ENCODE measurements at places on chromosomes 16 and 17.

- H3K27me3 ChIP-seq: no peaks in the 10 kb centered on the region
- H3K27ac ChIP-seq: no peak overlapping the region
- H3K4me1 ChIP-seq: no peaks in the 10 kb centered on the region
- no peaks in the 10 kb centered on the region for H3K36me3 ChIP-seq
Observed at GRCh38 chr17:43648916-43649315, 12.8 kb downstream of the MEOX1 start.

DNA sequence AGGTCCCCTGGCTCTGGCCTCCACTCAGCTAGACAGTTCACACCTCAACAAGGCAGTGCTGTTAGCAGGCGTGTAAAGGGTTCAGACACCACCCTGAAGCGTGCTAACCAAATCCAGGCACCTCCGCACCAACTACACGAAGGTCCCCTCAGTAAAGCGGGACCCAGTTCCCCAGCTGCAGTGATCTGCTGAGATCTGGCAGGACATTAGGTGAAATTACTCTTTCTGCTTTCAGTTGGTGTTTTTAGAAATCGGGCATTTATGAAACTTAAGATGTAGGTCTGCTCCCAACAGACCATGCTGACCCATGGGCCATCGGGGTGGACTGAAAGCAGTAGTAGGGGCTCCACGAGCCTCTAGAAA is 27.1 kb downstream of the FBXO31 start:
- H3K36me3 ChIP-seq: peaks cover 39% of the 10 kb centered on the region
- H3K27me3 ChIP-seq: no peaks in the 10 kb centered on the region
- H3K4me1 ChIP-seq: peaks cover 13% of the 10 kb centered on the region
- H3K27ac ChIP-seq: no peak overlapping the region

DNA sequence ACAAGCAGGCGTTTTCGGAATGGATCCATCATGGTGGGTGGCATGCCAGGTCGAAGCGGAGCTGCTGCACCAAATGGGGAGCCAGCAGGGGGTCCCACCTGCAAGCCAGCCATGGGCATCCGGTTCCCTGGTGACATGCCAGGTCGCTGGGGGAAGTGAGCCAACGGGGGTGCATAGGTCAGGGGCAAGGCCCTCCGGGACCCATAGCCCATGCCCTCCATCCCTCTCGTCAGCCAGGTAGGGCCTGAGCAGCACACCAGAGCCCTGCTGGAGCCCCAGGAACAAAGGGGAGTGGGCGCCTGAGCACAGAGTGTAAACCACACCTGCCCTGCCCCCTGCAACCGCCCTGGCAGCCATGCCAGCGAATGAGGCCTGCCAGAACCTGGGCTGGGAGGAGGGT is 5.0 kb downstream of the SMARCD2 start:
- DNase-seq: no peak
- no peak overlapping the region for H3K4me3 ChIP-seq
- H3K4me1 ChIP-seq: peaks cover 63% of the 10 kb centered on the region

DNA sequence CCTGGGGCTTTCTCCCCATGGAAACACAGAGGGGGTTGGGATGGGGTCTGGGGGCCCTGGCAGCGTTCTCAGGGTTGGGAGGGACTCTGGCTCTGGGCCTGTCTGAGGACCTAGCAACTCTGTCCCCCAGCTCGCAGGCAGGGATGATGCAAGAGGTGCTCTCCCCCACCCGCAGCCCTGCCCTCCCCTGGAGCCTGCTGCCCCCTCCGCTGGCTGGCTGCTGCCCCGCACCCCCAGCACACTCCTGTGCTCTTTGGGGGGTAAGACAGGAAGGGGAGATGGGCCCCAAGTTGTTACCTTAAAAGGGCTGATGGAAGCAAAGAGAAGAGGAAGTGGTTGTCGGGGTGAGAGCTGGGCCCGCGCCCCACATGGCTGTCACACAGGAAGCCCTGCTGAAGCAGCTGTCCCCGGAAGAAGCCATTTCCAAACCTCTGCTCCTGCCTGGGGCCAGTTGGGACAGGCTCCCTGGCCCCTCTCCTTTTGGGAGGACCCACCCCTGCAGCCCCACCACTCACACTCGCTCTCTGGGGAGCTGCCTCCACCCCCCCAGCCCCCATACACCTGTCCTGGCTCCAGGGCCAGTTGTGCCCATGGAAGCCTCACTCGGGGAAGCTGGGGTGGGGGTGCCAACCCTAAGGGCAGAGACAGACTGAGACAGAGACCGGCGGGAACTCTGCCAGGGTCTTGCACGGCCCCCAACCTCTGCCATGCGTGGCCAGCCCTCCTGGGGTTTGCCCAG is 2.5 kb downstream of the CORO1A start:
- H3K27me3 ChIP-seq: no peaks in the 10 kb centered on the region
- no peak for DNase-seq
- no peak overlapping the region for H3K4me3 ChIP-seq

DNA sequence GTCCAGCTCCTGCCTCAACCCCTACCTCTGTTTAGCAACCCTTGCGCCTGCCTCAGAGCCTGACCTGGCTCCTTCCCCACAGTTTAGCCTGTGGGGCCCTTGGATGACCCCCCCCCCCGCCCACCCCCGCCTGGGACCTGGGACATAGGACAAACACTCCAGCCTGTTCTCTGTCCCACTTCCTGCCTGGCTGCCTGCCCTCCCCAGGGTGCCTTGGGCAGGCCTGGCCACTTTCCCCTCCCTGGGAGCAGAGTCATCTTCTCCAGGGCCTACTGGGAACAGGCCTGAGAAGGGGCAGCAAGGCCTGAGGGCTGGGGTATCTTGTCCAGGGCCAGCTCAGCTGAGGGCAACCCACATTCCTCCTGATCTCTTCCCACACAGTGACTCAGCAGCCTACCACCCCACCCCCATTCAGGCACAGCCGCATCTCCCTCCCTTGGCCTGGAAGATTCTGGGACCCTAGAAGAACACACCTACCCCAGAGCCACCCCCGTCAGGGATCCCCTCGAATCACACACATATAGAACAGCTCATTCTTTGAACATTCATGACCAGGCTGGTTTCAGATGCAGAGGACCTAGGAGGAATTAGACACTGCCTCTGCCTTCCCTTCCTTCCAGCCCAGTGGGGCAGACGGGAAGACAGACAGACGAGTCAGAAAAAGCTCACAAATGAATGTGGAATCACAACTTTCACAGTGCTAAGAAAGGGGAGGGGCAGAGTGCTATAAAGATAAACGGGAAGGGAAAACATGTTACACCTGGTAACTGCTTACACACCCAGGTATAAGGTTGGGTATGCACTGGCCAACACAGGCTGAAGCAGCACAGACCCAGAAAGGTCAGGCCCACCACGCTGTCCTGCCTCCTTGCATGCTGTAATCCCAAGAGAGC is 6.0 kb downstream of the FHOD1 start:
- no peak overlapping the region for H3K4me3 ChIP-seq
- H3K27me3 ChIP-seq: no peaks in the 10 kb centered on the region
- H3K4me1 ChIP-seq: peaks cover 64% of the 10 kb centered on the region
- peak; percentile 83 for DNase-seq

- H3K4me1 ChIP-seq: no peaks in the 10 kb centered on the region
- H3K36me3 ChIP-seq: no peaks in the 10 kb centered on the region
- peak within 1 kb of the TSS; percentile 57 for H3K27ac ChIP-seq
- DNase-seq: peak; percentile 83
Observed at GRCh38 chr17:28370035-28370743, at the start of gene VTN. Gene VTN (minus strand): TSS chr17:28370307. CDS start chr17:28370203, 104 bp downstream.

DNA sequence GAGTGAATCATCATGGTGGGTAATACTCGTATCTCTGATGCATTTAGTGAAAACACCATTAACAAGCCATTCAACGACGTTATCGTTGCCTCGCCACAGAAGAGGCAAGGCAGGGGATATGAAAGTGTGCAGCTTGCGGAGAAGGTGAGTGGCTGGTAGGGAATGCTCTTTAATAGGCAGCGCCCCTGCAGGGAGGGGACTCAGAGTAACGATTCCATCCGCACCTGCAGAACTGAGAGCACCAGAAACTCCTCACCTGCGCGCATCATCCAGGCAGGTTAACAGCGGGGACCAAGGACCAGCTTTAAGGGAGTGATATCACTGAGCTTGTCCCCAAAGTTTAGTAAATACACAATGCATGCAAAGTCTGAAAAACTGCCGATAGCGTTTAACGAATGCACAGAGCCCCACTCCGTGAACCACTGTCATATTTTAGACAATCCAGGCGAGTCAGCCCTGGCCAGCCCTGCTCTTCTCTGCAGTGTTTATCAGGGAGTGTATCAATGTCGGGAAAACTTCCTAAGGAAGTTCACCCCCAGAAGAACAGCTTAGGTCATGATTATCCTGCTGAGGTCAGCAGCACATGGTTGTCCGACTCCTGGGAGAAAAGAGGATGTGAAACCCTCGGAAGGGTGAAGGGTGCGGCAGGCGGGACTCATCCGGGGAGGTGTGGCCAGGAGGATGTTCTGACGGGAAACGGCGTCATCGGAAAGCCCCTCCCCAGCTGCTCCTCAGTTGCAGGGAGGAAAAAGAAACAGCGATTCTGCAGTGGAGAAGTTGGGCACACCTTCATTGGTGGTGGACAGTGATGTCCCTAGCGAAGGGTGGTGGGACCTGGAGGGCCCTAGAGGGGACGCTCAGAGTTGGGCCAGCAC is 68.5 kb upstream of the DNAH17 start:
- DNase-seq: peak; percentile 88
- H3K4me3 ChIP-seq: no peak overlapping the region
- H3K4me1 ChIP-seq: no peaks in the 10 kb centered on the region

GRCh38 chr16:27241658-27242057 is 26.9 kb downstream of the NSMCE1 start:
- DNase-seq: peak; percentile 56
- peak overlapping the region; percentile 29 for H3K27ac ChIP-seq
- no peaks in the 10 kb centered on the region for H3K27me3 ChIP-seq
- H3K4me3 ChIP-seq: no peak overlapping the region
- no peaks in the 10 kb centered on the region for H3K36me3 ChIP-seq
